ENCODE measurements at places on chromosomes 2 and 18.

DNA sequence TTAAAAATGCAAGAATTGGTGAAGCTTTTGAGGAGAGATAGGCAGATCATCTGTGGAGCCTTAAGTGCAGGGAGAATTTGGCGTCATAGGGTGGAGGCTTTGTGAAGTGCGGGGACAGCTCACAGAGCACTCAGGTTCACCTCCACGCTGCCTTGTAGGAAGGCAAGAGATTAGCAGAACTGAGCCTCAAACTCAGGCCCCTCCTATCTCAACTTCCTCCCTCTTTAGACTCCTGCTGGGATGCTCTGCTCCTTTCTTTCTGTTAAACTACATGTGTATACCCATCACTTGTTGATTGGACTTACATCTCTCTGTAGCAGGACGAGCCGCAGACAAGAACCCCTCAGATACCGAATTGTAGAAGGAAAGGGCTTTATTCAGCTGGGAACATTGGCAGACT is 422.2 kb downstream of the SETBP1 start:
- DNase-seq: no peak

DNA sequence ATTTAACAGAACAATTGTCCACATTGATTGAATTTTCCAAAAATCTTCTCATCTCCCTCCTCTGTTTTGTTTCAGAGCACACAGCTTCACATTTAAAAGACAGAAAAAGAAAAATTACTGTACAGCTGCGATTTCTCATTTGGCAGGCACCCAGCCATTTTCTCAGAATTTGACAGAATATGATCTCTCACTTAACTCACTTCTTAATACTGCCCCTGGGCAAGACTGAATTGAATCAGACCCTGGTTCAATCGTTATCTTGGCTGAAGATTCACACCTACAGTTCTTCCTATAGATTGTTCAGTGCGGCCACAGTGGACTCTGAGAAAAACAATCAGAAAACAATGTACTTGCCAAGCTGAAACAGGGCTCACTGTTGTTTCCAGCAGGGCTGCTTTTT is 90.2 kb upstream of the LHCGR start:
- DNase-seq: no peak

DNA sequence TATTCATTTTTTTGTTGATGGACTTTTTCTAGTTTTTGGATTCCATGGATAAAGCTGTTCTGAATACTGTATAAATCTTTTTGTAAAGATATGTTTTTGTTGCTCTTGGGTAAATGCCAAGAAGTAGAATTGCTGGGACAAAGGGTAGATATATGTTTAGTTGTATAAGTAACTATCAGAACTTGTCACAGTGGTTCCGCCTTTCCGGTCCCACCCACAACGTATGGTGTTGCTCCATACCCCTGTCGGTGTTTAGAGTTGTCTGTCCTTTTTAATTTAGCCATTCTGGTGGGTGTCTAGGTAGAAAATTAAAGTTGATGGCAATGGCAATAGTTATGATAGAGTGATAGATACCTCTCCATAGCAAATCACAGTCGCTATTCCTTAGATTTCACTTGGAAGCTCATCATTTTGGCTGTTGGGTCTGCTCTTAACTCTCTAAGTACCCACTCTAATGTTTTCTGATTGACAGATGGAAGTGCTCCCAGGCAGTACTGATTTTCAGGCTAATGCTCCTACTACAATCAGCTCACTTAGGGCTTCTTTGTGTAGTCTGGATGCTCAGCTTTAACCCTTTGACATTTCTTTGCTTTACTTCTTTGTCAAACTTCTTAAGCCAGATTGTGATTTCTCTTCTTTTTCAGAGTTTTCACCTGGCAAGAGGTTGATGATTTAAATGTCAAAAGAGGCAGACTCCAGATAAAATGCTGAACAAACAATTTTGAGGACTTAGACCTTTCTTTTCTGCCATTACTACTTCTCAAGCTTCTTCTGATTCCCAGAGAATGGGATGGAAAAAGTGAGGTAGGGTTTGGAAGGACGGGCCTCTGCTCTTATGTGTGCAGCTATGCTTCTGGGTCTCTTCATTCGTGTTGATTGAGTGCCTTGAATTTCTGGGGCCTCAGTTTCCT is 156.4 kb downstream of the AQP4 start:
- no peak for DNase-seq

GRCh38 chr18:54790109-54790508 is 38.2 kb upstream of the RAB27B start:
- no peak for DNase-seq

- DNase-seq: no peak
Observed at GRCh38 chr18:55477860-55478581, 110.0 kb downstream of the TCF4 start.

- no peak for DNase-seq
Observed at GRCh38 chr2:138564586-138565229, 63.1 kb downstream of the SPOPL start.

GRCh38 chr2:29777161-29777560 is 144.2 kb downstream of the ALK start:
- DNase-seq: no peak

Measured in HuH-7 (cell line).